ENCODE measurements at places on chromosomes 6 and 20.
A peak's percentile ranks its signal among the peaks of the same experiment; 100 is the strongest.

DNA sequence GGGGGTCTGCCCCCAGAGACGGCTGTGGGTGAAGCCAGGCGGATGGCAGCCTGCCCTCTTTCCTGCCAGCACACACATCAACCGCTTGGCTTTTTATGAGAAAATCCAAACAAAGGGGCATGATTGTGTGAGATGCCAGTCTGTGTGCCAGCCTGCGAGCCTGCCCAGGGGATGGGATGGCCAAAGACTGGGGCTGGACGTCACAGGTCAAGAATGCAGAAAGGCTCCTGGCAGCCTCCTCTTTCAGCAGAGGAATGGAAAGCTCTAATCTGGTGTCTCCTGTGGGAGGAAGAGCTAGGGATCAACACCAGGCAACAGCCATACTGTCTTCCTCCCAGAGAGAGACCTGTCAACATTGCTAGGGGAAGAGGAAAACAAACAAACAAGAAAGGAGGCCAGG is 15.8 kb downstream of the TUBB2B start:
- DNase-seq: no peak

GRCh38 chr6:118371955-118372354 is 176.1 kb upstream of the PLN start:
- no peak for DNase-seq

- DNase-seq: no peak
These were observed 142.2 kb upstream of the ARID1B start for GRCh38 chr6:156634951-156635371.

GRCh38 chr20:14569641-14570040 is 232.2 kb upstream of the FLRT3 start:
- no peak for DNase-seq

GRCh38 chr6:25360621-25361020 is 81.4 kb downstream of the CARMIL1 start:
- DNase-seq: no peak

DNA sequence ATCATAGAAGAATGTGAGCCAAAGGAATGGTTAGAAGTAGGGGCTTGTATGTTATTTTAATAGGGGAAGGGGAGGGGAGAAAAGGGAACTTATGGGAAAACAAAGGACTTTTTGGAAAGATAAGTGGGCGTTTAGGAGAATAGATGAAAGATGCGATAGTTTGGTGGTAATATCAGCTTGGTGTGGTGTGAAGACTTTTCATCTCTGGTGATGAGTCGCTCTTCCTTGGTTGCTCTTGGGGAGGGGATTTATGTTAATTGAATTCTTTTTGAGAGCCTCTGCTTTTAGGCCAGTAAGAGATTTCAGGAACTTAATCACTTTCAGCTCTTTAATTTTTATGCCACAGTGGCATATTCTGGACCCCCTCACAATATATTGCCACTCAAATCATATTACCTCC is 10.8 kb downstream of the HECA start:
- no peak for DNase-seq

DNA sequence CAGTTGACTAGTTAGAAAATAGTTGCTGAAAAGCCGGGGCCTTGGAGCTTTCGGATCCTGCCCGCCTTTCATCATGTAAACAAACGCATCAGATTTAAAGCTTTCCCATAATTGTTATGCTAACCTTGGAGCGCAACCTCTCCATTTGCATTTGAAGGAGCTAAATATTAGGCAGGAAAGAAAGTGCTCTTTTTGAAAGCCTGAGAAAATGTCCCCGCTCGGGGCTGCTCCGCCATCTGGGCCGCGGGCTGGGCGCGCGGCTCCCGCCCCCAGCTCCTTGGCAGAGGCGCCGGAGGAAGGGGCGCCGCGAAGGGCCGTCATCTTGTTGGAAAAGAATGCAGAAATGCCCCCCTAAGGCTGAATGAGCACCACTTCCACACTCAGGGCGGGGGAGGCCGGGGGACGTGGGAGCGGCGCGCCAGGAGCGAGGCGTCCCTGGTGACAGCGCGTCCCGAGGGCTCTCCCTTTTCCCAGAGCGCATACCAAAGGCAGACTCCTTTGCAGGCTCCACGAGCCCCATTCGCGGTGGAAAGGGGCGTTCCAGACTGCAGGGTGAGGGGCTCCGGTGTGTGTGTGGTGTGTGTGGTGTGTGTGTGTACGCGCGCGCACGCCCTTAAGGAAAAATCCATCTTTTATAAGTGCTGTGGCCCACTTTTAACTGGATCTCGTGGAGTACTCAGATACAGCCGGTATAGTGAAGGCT is 145.6 kb upstream of the ID4 start:
- DNase-seq: no peak

GRCh38 chr6:27188885-27189418 is 58.5 kb upstream of the PRSS16 start:
- DNase-seq: peak; percentile 61

DNA sequence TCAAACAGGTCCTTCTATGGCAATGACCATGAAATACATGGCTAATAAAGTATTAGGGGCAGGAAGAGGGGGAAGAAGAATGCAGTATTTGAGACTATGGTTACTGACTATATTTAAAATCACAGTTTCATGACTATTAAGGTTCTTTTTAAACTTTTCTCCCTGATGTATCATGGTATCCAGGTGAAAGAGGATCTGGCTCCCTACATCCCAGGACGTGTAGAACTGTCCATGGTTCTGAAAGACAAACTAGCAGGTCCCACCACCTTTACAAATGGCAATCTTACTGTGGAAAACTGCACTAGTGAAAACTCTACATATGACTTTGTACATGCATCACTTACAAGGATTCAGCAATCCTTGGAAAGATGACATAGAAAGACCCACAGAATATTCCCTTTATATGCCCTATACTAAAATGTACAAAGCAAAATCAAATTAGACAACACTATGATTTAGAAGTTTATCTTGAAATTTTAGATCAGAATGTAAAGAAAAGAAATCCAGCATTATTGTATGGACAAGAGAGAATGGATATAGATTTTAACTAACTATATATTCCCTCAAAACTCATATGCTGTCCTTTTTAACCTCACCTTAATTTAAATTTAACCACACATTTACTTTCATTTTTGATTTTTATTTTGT is 33.5 kb downstream of the RPP21 start:
- DNase-seq: no peak

DNA sequence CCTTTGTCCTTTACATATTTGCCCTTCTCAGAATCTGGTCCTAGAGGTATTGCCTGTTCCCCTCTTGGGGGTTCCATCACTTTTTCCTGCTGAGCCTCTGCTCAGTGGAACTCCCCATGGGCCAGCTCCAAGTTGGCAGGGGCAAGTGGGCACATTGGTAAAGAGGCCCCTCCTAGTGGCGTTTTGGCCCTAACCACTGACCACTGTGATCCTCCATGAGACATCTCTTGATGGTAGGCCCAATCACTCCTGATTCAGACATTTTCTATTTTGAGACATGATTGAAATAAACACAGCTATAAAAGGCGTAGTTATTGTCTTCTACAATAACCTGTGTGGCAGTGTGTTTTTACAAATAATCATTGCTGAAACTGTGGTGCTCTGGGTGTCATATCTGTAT is 83.0 kb downstream of the RREB1 start:
- no peak for DNase-seq

GRCh38 chr6:134416418-134417154 is 98.7 kb upstream of the SGK1 start:
- DNase-seq: no peak

GRCh38 chr20:45647441-45648050 is 16.5 kb upstream of the WFDC9 start:
- no peak for DNase-seq

GRCh38 chr6:77292564-77293546 is 170.4 kb downstream of the HTR1B start:
- no peak for DNase-seq

GRCh38 chr20:33532753-33533459 is 43.0 kb downstream of the CBFA2T2 start:
- DNase-seq: no peak

GRCh38 chr20:38880952-38881735 is 45.1 kb upstream of the FAM83D start:
- DNase-seq: no peak

- no peak for DNase-seq
These were observed 65.8 kb downstream of the TBC1D7 start for GRCh38 chr6:13262302-13263230.

DNA sequence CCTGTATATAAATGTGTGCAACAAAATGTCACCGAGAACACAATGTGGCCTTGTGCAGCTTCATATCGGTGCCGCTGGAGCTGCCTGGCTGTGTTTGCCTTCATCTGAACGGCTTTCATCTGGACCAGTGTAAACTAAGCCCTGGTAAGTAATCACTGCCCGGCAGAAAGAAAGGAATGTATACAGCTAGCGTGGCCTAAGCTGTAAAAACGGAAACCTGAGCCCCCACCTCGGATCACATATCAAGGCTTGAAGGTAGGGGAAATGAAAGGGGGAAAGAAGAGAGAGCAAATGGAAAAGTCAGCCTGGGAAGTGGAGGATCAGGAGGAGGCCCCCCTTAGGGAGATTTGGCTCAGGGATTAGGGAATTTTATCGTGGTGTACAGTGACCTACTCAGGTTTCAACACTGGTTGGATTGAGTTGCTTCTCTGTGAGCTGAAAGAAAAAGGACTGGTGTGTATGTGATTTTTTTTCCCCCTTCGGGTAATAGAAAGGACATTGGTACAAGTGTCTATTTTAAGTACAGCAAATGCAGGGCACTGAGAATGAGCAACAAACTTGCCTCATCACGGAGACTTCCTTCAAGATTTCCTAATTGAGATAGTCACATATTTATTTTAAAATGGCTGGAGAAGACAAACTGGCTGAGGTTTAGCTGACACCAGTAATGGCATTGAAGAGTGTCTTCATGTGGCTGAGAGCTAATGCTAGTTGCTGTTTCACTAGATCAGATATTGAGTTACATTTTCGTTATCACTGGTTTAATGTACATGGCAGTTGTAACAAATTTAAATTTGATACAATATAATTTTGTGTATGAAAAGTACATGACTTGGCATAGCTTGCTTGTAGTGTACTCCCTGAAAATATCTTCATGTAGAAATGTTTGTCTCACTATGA is 3.5 kb downstream of the SOBP start:
- DNase-seq: no peak

- DNase-seq: no peak
These were observed 91.0 kb downstream of the TBXT start for GRCh38 chr6:166076625-166077024.

DNA sequence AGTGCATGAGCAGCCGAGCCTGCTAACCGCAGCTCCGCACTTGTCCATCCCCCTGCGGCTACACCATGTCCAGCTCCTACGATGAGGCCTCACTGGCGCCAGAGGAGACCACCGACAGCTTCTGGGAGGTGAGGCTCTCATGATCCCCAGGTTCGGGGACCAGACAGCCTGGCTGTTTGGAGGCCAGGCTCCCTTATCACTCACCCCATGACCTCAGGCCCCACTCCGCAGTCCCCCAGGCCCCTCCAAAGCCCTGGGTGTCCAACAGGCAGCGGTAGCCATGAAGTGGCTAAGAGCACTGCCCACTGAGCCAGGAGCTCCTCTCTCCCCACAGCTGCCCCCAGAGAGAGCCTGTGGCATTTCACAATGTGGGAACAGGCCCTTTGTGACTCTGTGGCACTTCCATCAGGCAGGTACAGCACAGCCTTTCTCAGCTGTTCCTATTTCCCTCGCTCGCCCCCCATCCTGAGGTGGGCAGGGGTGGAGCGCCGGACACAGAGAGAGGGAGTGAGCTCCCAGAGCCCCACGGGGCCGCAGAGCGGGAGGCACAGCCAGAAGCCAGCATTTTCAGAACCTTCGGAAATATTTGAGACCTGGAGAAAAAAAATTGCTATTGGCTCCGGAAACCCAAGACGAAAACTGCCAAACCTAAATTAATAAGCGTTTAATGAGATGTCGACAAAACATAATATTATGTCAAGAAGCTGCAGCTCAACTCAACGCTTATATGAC is 29.7 kb downstream of the SPDEF start:
- DNase-seq: no peak

GRCh38 chr20:54640800-54641199 is 165.4 kb downstream of the DOK5 start:
- no peak for DNase-seq

GRCh38 chr20:41509316-41510200 is 108.6 kb downstream of the CHD6 start:
- DNase-seq: no peak

DNA sequence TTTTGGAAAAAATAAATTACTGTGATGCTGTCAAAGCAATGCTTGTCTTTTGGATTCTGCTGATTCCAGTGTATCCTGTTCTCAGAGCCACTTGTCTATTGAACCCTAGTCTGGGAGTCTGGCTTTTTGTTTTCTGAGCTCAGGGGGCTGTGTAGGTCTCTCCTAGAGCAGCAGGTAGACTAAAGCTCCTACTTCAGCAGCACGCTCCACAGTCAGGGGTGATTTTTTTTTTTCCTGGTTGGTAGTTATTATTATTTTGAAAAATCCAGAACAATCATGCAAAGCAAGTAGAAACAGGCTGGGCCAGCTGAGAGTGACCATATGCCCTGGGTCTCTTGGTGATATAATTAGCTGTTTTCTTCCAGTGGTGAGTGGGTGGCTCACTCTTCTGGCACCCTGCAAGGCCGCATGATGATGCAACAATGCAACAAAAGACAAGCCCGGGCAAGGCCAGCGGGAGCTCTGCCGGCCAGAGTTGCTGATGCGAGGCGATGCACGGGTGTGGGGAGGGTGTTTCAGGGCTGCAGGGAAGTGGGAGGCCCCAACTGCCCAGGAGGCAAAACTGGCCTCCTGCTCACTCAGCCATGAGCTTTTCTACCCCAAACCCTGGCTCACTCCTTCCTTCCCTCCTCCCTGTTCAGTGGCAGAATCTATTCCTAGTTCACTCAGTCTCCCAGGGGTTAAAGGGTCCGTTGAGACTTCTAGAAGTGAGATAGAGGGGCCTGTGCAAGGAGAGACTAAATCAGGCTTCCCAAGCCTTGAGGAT is 11.5 kb upstream of the CDKN1A start:
- no peak for DNase-seq

DNA sequence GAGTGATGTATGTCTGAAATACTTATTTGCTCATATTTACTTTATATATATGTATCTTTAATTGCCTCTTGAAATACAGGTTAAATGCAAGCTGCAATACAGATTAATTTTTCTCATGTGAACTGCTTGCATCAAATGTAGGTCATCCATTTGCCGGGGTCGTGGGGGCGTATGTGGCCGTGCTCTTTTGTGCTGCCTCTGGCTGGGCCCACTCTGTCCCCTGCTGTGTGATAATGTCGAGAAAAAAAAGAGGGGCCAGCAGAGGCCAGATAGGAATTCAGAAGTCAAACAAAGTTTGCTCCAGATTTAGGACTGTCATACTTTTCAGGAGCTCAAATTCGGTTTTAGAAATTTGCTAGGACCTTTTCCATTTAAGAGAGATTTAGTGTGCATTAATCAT is 459.6 kb upstream of the SOX4 start:
- DNase-seq: no peak

DNA sequence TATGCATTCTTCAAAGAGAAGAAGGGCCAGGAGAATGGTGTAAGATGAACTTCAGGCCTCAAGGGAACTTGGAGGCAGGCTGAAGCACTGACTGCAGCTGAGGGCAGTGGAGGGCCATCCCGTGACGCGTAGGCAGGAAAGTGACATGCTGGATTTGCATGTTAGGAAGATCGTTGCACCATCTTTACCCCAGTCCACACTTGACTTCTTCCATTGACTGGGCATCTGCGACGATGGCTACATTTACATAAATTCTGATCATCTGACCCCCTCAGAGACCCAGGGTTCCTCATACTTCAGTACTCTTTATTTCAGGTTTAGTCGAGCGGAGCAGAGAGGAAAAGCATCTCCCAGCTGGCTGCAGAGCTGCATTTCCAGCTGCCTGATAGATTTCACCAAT is 180.2 kb downstream of the PTPRT start:
- DNase-seq: no peak

- no peak for DNase-seq
These were observed 17.9 kb downstream of the SLC2A12 start for GRCh38 chr6:134034478-134034877.

- no peak for DNase-seq
These were observed 204.5 kb upstream of the STXBP5 start for GRCh38 chr6:146999766-147000165.

Measured in activated CD4-positive, alpha-beta memory T cell treated with anti-CD3 and anti-CD28 coated beads for 36 hours (primary cell).